Peyer's patch (tissue), 4 donors: ENCODE measurements at places on chromosomes 7 and 10.

DNA sequence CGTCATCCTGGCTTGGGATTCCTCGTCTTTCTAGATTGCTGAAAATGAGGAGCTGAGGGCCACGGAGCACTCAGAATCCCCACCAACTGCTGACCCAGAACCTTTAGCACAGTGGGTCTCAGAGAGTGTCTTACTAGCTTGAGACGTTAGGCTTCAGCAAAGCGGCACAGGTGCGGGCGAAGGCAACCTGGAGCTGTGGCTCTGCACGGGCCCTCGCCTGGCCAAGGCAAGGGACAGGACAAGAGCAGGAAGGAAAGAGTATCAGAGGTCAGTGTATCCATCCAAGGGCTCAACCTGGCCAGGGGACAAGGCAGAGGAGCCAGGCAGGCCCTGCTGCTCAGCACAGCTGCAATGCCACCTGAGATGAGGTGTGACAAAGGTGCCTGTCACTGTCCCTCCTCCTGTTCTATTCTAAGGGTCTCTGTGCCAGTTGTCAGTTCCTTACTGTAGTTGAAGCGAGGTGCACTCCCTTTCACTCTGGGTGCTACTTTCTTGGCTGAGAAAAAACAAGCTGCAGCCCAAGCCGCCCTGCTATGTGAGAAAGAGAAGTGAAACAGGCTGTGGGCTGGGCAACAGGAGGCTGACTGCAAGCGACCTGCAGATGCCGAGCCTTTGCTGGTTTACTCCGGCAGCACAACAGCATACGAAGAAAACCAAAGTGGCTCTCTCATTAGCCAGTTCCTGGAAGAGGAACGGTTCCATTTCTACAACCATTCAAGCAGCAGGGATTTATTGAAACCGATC, 33.3 kb upstream of the KDM7A start:
- DNase-seq, result peak; percentile 87

DNA sequence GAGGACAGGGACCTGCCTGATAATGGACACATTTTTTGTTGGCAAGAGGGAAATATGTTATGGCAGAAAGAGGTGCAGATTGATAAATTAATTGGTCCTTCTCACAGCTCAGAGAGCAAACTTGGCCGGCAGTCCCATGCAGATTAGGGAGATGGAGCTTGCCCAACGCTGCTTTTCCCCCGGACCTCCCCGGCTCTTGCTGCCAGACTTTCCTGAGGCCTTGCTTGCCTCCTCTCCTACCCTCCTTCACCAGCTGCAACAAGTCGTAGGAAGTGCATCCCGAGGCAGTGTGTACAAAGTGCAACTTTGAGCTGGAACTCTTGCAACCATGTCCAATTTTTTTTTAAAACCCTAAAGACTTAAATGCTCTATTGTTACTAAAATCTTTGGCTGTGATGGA, 215.5 kb downstream of the LRMDA start:
- no peak for DNase-seq

- no peak for DNase-seq
These were observed 96.8 kb downstream of the TRRAP start for GRCh38 chr7:98974906-98975816.

- DNase-seq, result no peak
These were observed 2.6 kb upstream of the PLCE1 start for GRCh38 chr10:93991114-93991513.

DNA sequence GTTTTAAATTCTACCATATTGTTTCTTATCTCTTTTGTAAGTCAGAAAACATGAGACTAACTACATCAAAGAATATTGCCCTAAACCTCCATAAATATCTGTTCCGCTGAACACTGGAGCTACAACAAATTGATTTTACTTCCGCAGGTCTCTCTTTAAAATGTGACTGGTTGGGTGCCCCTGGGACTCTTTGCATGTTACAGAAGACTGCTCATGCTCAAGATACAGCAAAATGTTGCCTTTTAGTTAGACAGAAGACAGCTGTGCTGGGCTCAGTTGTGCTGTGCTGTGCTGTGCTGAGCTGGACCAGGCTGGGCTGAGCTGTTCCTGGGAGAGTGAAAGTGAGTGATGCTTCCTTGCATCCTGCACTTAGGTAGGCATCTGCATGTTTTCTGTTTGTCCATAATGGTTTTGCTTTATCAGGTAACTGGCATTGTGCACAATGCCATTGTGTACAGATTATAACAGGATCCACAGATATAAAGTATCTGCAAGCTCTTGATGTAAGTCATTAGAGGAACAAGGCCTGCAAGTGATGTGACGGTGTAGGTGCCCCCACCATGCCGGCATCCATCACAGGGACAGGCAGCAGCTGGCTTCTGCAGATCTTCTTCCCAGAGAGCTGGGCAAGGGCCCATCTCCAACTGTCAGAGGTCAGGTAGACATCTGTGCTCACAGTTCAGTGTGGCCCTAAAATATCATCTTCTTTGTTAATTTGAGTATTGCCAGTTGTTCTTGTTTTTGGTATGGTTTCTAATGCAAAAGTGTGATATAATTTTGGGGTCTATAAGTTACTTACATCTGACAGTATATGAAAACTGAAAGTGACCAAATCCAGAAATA, 972.5 kb upstream of the CELF2 start:
- no peak for DNase-seq

DNA sequence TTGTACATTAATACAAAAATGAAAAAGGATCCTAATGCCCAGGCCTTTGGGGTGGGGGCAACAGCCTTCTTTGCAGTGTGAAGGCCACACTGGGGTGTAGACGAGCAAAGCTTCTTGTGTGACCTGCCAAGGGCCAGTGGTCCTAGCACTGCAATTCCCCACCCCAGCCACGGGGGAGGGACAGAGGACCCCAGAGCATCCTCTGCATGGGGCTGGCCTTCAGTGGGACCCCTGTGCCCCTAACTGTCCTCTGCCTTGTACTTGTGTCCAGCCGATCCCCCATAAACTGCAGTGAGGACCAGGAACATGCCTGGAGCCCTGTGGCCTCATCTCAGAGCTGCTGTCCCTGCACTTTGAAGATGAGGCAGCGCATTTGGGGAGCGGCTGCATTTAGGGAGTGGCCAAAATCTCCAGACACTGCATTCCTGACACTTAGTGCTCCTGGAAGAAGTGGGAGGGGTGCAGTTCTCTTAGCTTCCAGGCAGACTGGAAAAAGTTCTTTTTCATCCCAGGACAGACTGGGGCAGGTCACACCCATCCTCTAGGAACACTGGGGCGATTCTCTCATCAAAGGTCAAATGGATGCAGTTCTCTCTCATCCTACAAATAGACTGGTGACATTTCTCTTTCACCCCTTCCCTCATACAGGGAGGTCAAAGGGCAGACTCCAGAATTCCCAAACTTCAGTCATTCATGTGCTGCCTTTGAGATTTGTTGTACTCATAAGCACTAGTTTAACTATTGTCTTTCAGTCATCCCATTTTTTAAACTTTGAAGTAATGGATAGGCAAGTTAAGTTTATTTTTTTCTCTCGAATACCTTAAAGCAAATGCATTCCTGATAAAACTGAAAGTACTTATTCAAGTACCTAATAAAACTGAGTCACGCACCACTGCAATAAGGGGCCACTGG, 922 bp upstream of the MYO1G start:
- DNase-seq, result no peak

GRCh38 chr10:10630281-10630680, 387.4 kb upstream of the CELF2 start:
- DNase-seq, result no peak

- no peak for DNase-seq
These were observed 276.9 kb downstream of the BAMBI start for GRCh38 chr10:28954211-28954610.

DNA sequence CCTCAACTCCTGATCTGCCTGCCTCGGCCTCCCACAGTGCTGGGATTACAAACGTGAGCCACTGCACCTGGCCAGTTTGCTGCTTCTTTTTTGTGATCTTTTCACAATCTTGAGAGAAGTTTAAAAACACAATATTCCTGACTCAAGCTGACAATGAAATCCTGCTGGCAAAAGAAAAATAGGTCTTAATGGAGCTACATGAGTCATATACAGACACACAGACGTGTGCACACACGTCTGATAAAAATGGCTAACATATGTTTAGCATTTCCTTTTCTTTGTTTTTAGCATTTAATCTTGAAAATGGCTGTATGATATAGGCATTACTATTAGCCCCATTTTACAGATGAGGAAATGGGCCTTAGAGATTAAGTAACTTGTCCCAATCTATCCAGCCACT, 29.4 kb upstream of the RAB18 start:
- no peak for DNase-seq

DNA sequence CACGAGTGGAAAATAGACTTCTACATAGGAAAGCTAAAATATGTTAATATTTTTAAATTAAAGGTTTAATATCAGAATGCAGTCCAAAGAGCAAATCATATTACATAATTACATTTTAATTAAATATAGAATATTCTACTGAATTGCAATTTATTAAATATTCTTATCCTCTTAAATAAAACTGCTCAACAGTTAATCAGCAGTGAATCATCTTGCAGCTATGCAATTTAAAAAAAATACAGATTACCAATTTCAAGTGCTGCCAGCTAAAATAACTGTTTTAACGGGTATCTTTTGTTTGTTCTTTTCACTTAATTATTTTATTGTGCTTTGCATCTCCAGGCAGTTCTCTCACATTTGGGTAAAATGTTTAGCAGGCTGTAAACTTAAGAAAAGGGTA, 82.2 kb downstream of the ZNRF2 start:
- no peak for DNase-seq

DNA sequence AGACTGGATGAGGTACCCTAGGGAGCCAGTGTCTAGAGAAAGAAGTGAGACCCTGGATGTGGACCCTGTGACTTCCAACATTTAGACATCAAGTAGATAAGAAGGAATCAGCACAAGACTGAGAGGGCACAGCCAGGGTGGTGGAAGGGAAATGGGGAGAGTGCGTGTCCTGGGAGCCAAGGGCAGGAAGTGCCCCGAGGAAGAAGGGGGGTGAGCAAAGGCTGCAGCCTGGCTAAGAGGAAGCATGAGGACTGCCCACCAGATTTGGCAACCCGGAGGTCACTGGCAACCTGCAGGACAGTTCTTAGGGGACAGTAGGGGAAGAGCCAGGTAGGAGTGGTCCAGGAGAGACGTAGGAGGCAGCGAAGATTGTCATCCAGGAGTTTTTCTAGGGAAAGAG, 14.8 kb downstream of the COL13A1 start:
- no peak for DNase-seq

- no peak for DNase-seq
These were observed 8.5 kb downstream of the AKR1B1 start for GRCh38 chr7:134450294-134451000.

DNA sequence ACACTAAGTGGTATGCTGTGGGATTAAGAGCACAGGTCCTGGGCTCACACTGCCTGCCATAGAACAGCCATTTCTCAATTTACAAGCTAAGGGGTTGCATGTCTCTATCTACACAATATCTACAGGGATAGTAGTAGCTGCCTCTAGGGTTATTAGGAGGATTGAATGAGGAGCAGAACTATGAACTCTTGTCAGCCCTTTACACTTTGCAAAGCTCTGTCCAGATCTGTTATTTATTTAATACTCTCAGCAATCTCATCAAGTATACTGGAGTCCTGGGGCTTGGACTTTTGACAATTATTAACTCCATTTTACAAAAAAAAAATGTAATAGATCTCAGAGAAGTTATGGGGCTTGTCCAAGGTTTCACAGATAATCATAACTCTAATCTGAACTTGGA, 6.8 kb downstream of the OPALIN start:
- no peak for DNase-seq

DNA sequence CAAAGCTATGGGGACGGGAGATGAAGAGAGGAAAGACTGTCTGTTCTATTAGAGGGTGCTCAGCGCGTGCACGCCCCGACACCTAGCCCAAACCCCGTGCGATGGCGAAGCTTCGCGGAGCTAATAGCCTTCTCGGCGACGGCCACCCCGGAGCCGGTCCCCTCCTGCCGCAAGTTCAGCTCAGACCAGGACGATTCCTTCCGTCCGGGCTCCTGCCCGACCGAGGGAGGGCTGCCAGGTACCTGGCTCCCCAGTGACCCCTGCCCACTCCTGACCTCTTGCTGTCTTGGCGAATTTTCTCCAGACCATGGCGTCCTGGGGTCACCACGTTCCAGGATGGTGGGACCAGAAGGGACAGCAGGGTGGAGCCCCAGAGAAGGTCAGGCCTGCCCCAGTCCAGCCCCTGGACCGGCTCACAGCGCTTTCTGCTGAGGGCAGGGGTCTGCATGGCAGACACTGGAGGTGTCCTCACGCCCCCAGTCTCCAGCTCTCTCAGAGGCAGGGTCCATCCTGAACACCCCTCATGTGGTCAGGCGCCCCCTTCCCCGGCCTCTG, 36.7 kb downstream of the UNCX start:
- DNase-seq, result no peak

GRCh38 chr10:98463976-98464754, 17.4 kb upstream of the HPS1 start:
- DNase-seq, result no peak

- no peak for DNase-seq
These were observed 31.7 kb upstream of the SEMA3C start for GRCh38 chr7:80950550-80950967.

DNA sequence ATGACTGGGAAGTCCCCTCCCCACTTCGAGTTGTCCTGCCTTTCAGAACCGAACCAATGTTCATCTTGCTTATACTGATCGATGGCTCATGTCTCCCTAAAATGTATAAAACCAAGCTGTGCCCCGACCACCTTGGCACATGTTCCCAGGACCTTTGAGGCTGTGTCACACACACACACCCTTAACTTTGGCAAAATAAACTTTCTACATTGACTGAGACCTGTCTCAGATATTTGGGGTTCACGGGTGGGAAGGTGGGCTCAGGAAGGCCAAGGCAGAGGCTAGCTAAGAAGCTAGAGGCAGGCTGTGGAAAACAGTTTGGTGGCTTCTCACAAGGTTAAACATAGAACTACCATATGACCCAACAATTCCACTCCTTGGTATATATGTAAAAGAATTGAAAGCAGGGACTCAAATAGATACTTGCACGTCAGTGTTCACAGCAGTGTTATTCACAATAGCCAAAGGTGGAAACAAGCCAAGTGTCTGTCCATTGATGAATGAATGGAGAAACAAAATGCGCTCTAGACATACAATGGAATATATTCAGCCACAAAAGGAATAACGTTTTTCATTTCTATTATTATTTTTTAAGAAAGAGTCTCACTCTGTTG, 15.4 kb downstream of the PRF1 start:
- no peak for DNase-seq

DNA sequence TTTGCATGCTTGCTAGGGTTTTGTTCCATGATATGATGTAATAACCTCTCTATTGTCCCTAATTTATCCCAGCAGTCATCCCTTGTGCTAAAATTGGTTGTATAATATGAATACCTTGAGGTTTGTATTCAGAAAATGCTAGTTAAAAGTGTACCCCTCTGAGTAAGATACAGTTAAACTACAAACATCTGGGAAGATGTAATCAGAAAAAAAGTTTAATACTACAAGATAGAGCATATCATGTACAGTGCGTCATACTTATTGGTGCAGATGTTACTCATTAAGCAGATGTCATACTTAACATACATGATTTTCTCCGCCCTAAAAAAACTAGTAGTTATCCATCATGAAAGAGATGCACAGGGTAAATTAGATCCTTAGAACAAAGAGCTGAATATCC, 336.1 kb upstream of the KCND2 start:
- no peak for DNase-seq
